Breast epithelium (tissue), 4 donors: ENCODE measurements at places on chromosomes 16 and 17. TPM values are rescaled to one million over a fixed set of nuclear protein-coding genes. Genes with fewer than 3 reads are reported as not detected.

The CMTM3 gene
- total RNA-seq: 19.5 TPM

The FGF11 gene
- total RNA-seq: 2.9 TPM

The KRT33B gene
- total RNA-seq: not detected

The GNGT2 gene
- 0.66 TPM for total RNA-seq

The OTOP2 gene
- total RNA-seq: not detected

The RASD1 gene
- total RNA-seq: 64.0 TPM

The CTCF gene
- total RNA-seq: 38.0 TPM

The KCNJ18 gene
- not detected for total RNA-seq

The PPP1R27 gene
- total RNA-seq: not detected

The ZCCHC14 gene
- total RNA-seq: 15.2 TPM

The DLX3 gene
- not detected for total RNA-seq

The STXBP4 gene
- 20.2 TPM for total RNA-seq

The OSBPL7 gene
- total RNA-seq: 8.9 TPM
